NCI-H460 (cell line): ENCODE measurements at places on chromosomes 6 and 20.

- DNase-seq: no peak
Measured at GRCh38 chr6:27872642-27873020, 39.6 kb downstream of the OR2B2 start.

DNA sequence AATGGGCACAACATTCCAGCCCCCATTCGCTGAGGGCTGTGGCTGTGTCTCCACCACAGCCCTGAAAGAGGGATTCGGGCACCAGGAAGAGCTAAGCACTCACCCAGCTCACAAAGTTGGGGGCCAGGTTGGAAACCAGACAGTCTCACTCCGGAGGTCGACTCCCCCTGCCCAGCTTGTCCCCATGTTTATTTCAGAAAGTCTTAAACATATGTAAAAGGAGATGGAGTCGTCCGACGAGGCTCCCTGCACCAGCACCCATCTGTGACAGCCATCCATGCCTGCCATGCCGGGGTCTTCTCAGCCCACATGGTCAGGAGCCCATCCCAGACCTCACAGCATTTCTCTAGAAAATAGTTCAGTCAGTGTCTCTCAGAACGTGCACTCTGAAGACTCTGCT is 63.6 kb upstream of the STX16 start:
- DNase-seq: no peak

- no peak for DNase-seq
Measured at GRCh38 chr20:1803932-1804501, 91.2 kb upstream of the SIRPA start.

GRCh38 chr20:56827763-56828162 is 198.7 kb downstream of the TFAP2C start:
- DNase-seq: no peak

- DNase-seq: no peak
Measured at GRCh38 chr6:149054559-149055194, 262.8 kb upstream of the TAB2 start.

DNA sequence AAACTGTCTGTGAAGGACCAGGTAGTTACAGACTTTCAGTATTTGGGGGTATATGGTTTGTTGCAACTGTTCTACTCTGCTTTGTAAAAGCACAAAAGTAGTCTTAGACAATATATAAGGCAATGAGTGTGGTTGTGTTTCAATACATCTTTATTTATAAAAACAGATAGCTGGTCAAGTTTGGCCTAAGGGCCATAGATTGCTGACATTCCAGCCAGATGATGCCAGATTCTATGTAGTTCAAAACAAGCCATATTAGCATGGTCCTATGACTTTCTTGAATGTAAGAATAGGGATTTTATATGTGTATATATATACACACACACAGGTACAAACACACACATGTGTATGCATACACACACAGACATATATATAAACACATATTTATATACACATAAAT is 201.8 kb downstream of the GRIK2 start:
- DNase-seq: no peak

GRCh38 chr6:105757512-105758200 is 328.5 kb upstream of the PRDM1 start:
- DNase-seq: no peak

GRCh38 chr6:137017081-137017480 is 27.7 kb downstream of the IL20RA start:
- DNase-seq: no peak

GRCh38 chr6:42394151-42394550 is 57.6 kb downstream of the TRERF1 start:
- no peak for DNase-seq

DNA sequence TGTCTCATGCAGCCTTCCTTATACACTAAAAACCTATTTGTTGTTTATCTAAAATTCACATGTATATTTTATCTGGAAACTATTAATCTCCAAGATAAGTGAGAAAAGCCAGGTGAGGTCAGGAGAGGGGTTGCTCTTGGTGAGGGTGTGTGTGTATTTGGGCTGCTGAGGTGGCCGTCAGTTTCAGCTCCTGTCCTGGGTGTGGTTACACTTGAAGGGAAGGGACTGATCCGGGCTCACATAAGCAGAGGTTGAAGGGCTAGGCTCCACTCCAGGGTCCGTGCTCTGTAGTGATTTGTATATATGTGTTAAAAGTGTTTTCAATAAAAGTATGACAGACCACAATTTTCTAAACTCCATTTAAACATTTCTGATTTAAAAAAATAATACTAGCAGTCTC is 13.5 kb upstream of the SNAI1 start:
- no peak for DNase-seq

DNA sequence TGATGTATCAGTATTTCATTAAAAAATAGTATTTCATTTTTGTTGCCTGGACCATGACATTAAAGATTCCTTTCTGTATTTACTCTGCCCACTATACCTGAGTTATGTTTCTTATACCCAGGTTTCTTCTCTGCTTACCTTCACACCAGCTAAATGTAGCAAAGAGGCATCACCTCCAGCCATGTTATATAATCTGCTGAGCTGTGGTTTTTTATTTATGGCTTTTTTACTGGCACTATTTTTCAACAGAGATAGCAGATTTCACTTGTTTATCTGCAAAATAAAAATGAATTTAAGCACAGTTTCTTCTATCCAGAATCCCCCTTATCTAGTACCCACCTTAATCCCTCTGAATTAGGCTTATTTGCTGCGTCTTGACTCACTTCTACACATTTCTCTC is 979.0 kb upstream of the MAN1A1 start:
- no peak for DNase-seq

GRCh38 chr20:12695937-12696336 is 312.8 kb upstream of the SPTLC3 start:
- no peak for DNase-seq

DNA sequence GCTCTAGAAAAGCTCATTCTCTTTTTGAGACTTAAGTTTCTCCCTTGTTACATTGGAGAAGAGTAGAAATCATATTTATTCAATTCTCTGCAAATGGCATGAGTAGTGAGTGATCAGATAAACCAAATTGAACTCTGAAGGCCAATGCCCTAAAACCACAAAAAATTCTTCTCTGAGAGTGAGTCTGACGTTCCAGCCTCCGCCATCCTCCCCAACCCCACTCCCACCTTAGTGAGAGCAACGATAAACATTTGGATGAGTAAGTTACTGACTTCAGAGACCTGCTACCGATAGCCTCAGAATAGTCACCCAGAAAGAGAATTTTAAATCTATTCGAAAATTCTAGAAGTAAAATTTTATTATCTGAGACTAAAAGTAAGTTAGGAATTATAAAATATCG is 94.6 kb downstream of the TFAP2A start:
- no peak for DNase-seq

DNA sequence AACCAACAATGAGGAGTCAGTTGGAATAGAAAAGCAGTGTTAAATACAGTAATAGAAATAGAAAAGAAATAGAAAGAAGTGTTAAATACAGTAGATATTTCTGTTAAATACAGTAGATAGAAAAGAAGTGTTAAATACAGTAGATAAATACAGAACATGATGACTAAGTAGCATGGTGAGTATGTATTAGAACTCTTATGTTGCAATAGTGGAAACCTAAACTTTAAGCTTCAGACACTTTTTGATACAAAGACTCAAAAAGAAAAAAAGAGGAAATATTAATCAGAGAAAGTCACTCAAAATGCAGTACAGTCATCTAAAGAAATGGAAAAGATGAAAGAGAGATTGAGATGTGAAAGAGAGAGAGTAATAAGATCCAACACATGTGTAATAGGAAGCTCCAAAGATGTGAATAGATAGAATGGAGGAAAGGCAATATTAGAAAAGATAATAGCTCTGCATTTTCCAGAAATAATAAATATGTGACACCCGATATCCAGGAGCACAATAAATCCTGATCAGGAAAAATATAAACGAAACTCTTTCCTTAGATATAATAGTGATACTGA is 131.5 kb upstream of the KCNK16 start:
- no peak for DNase-seq

GRCh38 chr6:32522302-32523047 is 7.6 kb downstream of the HLA-DRB5 start:
- no peak for DNase-seq

GRCh38 chr6:134267917-134268361 is 50.0 kb downstream of the SGK1 start:
- no peak for DNase-seq

DNA sequence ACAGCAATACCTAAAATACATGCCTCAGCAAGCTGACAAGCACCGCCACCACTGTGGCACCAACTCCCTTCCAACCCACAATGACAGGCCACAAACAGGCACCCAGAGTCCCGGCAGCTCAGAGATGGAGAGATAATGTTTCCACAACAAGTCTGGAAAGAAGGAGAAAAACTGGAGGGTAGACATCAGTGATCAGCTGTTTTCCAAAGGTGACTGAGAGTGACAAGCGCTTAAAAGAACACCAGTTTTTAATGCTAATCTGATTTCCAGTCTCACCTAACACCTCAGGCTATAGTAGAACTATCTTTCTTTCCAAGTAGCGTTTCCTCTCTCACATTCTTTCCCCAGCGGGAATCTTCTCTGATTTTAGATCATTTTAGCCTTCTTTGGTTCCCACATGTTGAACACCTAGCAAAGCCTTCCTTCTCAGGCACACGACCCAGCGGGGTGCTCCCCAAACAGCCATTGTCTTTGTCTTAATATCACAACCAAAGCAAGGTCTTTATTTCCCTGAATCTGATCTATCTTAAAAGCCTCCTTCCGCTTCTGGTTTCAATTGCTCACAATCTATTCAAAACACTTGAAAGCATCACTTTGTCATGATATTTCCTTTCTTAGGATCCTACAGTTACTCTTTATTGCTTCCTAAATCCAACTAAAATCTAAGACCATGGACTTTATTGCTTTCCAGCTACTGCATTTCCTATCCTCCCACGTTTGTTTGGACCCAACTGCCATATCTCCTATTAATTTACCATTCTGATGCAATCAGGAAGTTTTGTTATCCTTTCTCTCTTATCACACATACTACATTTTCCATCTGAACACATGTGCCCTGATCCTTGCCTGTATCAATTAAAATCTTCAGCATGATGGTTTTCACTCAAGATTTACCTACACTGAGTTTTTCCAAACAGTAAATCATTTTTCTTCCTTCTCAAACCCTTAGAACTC is 282.7 kb downstream of the ADGB start:
- no peak for DNase-seq

GRCh38 chr20:54100563-54100962 is 30.2 kb upstream of the BCAS1 start:
- DNase-seq: no peak

DNA sequence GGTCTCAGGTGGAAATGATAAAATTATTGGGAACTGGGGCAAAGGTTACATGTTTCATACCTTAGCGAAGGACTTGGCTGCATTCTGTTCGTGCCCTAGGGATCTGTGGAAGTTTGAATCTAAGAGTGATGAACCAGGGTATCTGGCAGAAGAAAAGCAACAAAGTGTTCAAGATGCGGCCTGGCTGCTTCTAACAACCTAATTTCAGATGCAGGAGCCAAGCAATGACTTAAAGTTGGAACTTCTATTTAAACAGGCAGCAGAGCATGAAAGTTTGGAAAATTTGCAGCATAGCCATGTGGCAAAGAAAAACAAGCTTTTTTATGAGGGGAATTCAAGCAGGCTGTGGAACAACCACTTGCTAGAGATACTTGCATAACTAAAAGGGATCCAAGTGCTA is 73.5 kb downstream of the CD24 start:
- DNase-seq: no peak

GRCh38 chr6:28135393-28135792 is 6.3 kb upstream of the ZKSCAN8 start:
- no peak for DNase-seq

DNA sequence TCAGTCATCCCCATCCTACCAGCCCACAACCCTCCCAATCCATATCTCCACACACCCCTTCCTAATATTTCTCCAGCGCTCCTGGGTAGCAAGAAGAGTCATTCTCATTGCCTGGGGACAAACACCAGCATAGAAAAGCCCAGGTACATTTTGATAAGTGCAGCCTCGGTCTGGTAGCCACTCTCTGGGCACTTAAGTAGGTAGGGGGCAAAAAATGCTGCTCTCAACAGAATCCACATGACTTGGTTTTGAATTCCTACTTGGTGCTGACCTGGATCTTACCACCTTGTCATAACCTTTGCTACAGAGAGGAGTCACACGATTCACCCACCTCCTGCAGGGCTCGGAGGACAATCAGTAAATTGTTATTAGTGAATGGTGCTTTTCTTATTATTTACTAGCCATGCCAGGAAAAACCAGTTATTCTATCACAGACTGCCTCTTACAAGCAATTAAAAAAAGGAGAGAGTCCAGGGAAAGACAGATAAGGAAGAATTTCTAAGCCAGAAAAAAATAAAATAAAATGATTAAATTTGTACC is 249.1 kb downstream of the LY86 start:
- no peak for DNase-seq

- DNase-seq: no peak
Measured at GRCh38 chr6:29666826-29667130, 9.9 kb downstream of the MOG start.

DNA sequence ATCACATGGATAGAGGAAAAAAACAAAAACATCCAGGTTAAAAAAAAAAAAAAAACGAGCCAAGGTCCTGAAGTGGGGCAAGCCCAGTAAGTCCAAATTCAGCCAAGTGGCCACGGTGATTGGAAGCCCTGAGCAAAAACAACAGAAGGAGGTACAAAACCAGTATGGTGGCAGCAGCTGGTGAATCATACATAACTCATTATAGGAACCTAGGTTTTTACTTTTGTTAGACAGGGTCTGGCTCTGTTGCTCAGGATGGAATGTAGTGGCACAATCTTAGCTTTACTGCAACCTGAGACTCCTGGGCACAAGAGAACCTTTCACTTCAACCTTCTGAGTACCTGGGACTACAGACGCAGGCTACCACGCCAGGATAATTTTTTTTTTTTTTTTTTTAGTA is 22.7 kb upstream of the MYB start:
- no peak for DNase-seq

DNA sequence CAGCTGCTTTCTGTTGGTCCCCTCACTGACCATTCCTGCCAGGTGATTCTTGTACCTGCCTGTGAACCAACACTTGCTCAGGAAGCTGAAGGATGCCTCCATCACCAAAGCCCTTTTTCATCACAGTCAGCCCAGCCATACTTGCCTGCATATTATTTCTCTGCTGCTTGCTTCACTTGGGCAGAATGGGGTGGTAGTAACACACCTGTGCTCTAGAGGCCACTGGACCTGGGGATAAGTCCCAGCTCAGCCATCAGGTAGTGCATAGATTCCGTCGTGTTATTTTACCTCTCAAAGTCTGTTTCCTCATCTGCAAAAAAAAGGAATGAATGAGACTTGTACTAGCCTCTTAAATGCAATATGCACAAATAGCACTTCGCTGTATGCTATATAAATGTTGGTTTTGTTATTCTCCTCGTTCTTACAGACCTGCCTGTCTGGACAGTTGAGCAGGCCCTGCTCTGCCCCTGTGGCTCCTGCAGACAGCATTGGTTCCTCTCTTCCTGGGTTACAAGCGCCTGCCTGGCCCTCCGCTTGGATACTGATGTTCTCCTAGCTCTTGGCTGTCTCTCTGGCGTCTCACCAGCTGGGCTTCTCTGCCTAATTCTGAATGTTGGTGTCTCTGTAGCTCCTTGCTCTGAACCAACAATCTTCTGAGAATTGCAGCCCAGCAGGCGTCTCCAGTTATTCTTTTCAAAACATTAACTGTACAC is 151.8 kb downstream of the UNC5CL start:
- DNase-seq: no peak

GRCh38 chr6:72987301-72987700 is 238.0 kb downstream of the KHDC1L start:
- DNase-seq: no peak
